Thoracic aorta (tissue), 2 donors: ENCODE measurements at places on chromosomes 5 and 9.

DNA sequence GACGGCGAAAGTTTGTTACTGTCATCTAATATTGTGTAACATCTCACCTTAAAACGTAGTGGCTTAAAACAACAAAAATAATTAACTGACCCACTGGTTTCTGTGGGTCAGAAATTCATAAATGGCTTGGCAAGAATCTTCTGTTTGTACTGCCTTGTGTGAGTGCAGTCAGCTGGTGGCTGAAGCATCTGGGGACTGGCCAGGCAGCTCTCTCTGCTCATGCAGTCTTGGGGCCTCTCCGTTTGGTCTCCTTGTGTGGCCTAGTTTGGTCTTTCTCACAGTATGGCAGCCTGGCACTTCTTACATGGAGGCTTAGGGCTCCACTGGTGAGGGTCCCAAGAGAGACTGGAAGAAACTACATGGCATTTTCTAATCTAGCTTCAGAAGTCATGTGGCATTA is 49.0 kb upstream of the CTXN3 start:
- H3K4me1 ChIP-seq = no peaks in the 10 kb centered on the region
- DNase-seq = no peak
- no peaks in the 10 kb centered on the region for H3K27me3 ChIP-seq
- H3K27ac ChIP-seq = no peak overlapping the region

- H3K4me1 ChIP-seq = peaks cover 9% of the 10 kb centered on the region
- DNase-seq = no peak
- H3K27ac ChIP-seq = no peak overlapping the region
- no peak overlapping the region for H3K4me3 ChIP-seq
- H3K27me3 ChIP-seq = no peaks in the 10 kb centered on the region
Observed at GRCh38 chr9:3285365-3286161, 240.2 kb downstream of the RFX3 start.

- no peak overlapping the region for H3K4me3 ChIP-seq
- no peaks in the 10 kb centered on the region for H3K36me3 ChIP-seq
- H3K4me1 ChIP-seq = peaks cover 84% of the 10 kb centered on the region
- no peak for DNase-seq
- peak overlapping the region; percentile 1 for H3K27ac ChIP-seq
Observed at GRCh38 chr9:4936823-4937222, 48.2 kb upstream of the JAK2 start.

DNA sequence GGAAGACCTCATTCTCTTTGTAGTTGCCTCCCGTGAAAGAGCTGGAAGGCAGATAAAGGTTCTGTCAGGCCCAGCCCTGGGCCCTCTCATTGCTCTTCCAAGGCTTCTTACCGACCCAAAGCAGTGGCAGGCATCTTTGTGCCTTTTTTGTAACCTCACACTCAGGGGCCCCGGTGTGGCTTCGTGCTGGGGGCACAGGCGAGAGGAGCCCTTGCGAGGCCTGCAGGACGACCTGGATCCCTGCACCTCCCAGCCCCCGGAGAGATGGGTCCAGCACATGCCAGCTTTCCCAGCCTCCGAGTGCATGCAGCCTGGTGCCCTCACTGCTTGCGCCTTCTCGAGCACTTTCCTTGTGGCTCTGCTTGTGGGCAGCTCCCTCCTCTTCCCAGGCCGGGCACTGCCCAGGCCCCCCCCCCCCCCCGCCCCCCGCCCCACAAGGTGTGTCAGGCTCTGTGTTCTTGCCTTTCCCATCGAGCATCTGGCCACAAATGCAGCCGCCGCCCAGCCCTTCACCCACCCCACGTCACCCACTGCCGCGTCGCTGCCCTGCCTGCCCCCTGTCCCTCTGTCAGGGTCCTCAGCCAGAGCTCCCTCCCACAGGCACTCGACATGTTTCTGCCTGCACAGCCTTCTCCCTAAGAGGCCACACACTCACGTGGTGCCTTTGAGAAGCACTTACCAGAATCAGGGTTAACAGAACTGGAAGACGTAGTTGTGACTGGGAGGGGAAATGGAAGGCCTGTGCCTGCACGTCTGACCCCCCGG is 63.7 kb upstream of the CACNA1B start:
- no peaks in the 10 kb centered on the region for H3K4me1 ChIP-seq
- no peak overlapping the region for H3K4me3 ChIP-seq
- H3K36me3 ChIP-seq = peaks cover 70% of the 10 kb centered on the region
- H3K27ac ChIP-seq = no peak overlapping the region

DNA sequence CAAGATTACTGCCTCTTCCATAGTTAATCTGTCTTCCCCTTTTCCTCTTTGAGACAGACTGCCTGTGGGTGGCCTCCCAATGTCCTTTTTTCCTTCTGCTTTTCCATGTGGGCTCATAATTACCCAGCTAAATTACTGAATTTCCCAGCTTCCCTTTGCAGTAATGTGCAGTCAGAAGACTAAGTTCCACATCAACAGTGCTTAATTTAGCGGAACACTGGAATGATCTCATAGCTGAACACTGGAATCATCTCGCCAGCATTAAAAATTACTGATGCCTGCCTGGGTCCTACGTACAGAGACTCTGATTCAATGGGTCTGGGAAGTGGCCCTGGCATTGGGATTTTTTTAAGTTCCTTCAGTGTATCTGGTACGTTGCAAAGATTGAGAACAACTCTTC is 84.3 kb downstream of the DNAH5 start:
- no peak for DNase-seq
- H3K4me3 ChIP-seq = no peak overlapping the region
- H3K27me3 ChIP-seq = no peaks in the 10 kb centered on the region
- H3K36me3 ChIP-seq = no peaks in the 10 kb centered on the region
- H3K27ac ChIP-seq = no peak overlapping the region
- H3K4me1 ChIP-seq = no peaks in the 10 kb centered on the region

DNA sequence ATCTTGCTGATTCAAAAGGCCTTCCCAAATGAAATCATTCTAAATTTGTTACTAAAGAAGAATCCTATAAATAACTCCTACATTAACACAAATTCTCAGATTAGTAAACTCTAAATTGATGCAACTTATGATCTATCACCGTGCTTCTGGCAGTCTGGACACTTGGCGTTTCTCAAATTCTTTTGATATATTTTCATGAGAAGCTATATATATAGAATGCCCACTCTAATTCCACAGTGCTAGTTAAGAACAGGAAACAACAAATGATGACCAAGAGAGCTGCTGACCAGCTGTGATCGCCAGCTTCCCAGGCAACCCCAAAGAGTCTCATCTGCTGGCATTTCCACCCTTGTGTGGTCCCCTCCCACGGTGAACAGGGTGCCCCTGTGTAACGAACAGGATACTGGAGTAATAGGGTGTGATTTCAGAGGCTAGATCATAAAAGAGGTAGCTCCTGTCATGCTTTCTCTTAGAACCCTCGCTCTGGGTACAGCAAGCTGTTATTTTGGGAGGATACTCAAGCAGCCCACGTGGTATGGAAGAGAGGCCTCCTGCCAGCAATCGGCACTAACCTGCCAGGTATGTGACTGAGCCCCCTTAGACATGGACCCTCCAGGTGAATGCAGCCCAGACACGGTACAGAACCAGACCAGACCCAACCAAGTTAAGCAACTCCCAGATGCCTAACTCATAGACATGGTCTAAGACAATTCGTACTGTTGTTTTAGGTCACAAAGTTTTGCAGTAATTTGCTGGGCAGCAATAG is 64.7 kb downstream of the CDC14B start:
- H3K4me3 ChIP-seq = no peak overlapping the region
- peaks cover 74% of the 10 kb centered on the region for H3K4me1 ChIP-seq
- DNase-seq = no peak
- no peaks in the 10 kb centered on the region for H3K27me3 ChIP-seq

GRCh38 chr9:121451586-121451985 is 48.1 kb downstream of the GGTA1 start:
- no peak for DNase-seq
- no peak overlapping the region for H3K4me3 ChIP-seq
- peaks cover 19% of the 10 kb centered on the region for H3K36me3 ChIP-seq
- peaks cover 11% of the 10 kb centered on the region for H3K4me1 ChIP-seq
- no peaks in the 10 kb centered on the region for H3K27me3 ChIP-seq
- H3K27ac ChIP-seq = no peak overlapping the region

GRCh38 chr5:1162751-1163150 is 38.6 kb upstream of the SLC6A19 start:
- no peaks in the 10 kb centered on the region for H3K4me1 ChIP-seq
- no peaks in the 10 kb centered on the region for H3K36me3 ChIP-seq
- H3K27me3 ChIP-seq = no peaks in the 10 kb centered on the region
- no peak for DNase-seq
- H3K4me3 ChIP-seq = no peak overlapping the region

DNA sequence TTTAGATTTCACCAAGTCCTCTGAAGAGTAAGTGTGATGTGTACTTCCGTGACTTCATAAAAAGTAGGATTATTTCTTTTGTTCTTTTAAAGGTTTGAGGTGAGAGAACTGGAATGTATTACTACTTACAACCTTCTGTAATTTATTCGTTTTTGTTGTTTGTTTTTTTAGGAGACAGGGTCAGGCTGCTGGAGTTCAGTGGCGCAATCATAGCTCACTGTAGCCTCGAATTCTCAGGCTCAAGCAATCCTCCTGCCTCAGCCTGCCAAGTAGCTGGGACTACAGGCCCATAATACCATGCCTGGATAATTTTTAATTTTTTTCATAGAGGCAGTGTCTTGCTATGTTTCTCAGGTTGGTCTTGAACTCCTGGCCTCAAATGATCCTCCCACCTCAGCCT is 68.3 kb upstream of the RETREG1 start:
- no peak overlapping the region for H3K27ac ChIP-seq
- H3K27me3 ChIP-seq = no peaks in the 10 kb centered on the region
- DNase-seq = no peak

DNA sequence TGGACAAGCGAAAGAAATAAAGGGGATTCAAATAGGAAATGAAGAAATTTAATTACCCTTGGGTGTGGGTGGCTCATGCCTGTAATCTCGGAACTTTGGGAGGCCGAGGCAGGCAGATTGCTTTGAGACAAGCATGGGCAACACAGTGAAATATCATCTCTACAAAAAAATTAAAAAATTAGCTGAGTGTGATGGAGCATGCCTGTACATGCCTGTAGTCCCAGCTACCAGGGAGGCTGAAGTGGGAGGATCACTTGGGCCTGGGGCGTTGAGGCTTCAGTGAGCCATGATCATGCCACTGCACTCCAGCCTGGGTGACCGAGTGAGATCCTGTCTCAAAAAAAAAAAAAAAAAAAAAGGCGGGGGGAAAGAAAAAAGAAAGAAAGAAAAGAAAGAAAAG is 4.0 kb upstream of the RCL1 start:
- no peak overlapping the region for H3K4me3 ChIP-seq
- peaks cover under 1% of the 10 kb centered on the region for H3K4me1 ChIP-seq
- no peaks in the 10 kb centered on the region for H3K27me3 ChIP-seq
- DNase-seq = no peak
